ENCODE measurements at places on chromosomes 13 and 19. TPM values are rescaled to one million over a fixed set of nuclear protein-coding genes. Genes with fewer than 3 reads are reported as not detected.

Gene TRAPPC2B
- total RNA-seq, result 8.7 TPM

Gene ZNF610
- total RNA-seq, result 10.6 TPM

Gene HSH2D
- total RNA-seq, result 1.4 TPM

Gene CLIP3
- 3.4 TPM for total RNA-seq

Gene ZNF492
- 0.59 TPM for total RNA-seq

Gene ZNF527
- 13.2 TPM for total RNA-seq

Gene PSG1
- not detected for total RNA-seq

GRCh38 chr13:99237981-99238662 lies 20.1 kb downstream of the GPR18 start:
- H3K27me3 ChIP-seq, result no peaks in the 10 kb centered on the region
- H3K27ac ChIP-seq, result peak overlapping the region; percentile 52
- no peaks in the 10 kb centered on the region for H3K4me1 ChIP-seq

- no peaks in the 10 kb centered on the region for H3K27me3 ChIP-seq
- no peaks in the 10 kb centered on the region for H3K36me3 ChIP-seq
- no peak overlapping the region for H3K4me3 ChIP-seq
Measured at GRCh38 chr13:43629691-43630480, 156.9 kb downstream of the ENOX1 start.

- H3K4me1 ChIP-seq, result peaks cover 20% of the 10 kb centered on the region
- H3K4me3 ChIP-seq, result no peak overlapping the region
- H3K36me3 ChIP-seq, result no peaks in the 10 kb centered on the region
- no peaks in the 10 kb centered on the region for H3K27me3 ChIP-seq
- DNase-seq, result peak; percentile 76
- no peak overlapping the region for H3K27ac ChIP-seq
Measured at GRCh38 chr19:3573858-3574637, 1.3 kb downstream of the HMG20B start.

GRCh38 chr13:68834375-68834774 lies 1273.3 kb upstream of the ATXN8OS start:
- no peak overlapping the region for H3K4me3 ChIP-seq
- H3K36me3 ChIP-seq, result no peaks in the 10 kb centered on the region
- DNase-seq, result no peak

DNA sequence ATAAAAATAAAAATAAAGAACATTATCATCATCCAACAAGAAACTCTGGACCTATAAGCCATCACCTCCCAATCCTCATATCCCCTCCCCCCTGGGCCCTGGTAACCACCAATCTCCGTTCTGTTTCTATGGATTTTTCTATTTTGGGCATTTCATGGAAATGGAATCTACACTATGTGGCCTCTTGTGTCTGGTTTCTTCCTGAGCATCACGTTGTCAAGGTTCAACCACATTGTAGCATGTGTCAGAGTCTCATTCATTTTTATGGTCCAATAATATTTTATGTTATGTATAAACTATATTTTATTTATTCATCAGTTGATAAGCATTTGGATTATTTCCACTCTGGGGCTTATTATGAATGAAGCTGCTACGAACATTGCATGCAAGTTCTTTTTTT lies 26.9 kb downstream of the SULT2B1 start:
- peaks cover 5% of the 10 kb centered on the region for H3K4me1 ChIP-seq
- H3K27me3 ChIP-seq, result no peaks in the 10 kb centered on the region
- H3K4me3 ChIP-seq, result no peak overlapping the region
- no peak overlapping the region for H3K27ac ChIP-seq

- H3K4me1 ChIP-seq, result no peaks in the 10 kb centered on the region
- no peak overlapping the region for H3K27ac ChIP-seq
- DNase-seq, result no peak
- H3K36me3 ChIP-seq, result no peaks in the 10 kb centered on the region
- no peak overlapping the region for H3K4me3 ChIP-seq
- H3K27me3 ChIP-seq, result no peaks in the 10 kb centered on the region
Measured at GRCh38 chr13:95226476-95226875, 74.8 kb downstream of the ABCC4 start.

- DNase-seq, result no peak
- H3K4me1 ChIP-seq, result no peaks in the 10 kb centered on the region
- H3K36me3 ChIP-seq, result no peaks in the 10 kb centered on the region
- H3K27me3 ChIP-seq, result no peaks in the 10 kb centered on the region
- H3K27ac ChIP-seq, result no peak overlapping the region
- no peak overlapping the region for H3K4me3 ChIP-seq
Measured at GRCh38 chr13:26964278-26965250, 204.0 kb upstream of the GPR12 start.

GRCh38 chr19:56971230-56971629 lies 130.7 kb upstream of the PEG3 start:
- H3K27ac ChIP-seq, result no peak overlapping the region
- DNase-seq, result no peak
- H3K4me3 ChIP-seq, result no peak overlapping the region
- H3K27me3 ChIP-seq, result no peaks in the 10 kb centered on the region

DNA sequence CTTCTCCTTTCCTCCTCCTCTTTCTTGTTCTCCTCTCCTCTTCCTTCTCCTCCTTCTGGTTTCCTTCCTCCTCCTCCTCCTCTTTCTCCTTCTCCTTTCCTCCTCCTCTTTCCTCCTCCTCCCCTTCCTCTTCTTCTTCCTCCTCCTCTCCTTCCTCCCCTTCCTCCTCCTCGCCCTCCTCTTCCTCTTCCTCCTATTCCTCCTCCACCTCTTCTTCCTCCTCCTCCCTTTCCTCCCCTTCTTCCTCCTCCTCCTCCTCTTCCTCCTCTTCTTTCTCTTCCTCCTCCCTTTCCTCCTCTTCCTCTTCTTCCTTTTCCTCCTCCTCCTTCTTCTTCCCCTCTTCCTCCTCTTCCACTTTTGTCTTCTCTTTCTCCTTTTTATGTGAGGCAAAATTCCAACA lies 55.0 kb upstream of the ADGRE1 start:
- DNase-seq, result no peak
- H3K36me3 ChIP-seq, result no peaks in the 10 kb centered on the region
- H3K27ac ChIP-seq, result no peak overlapping the region
- H3K4me1 ChIP-seq, result no peaks in the 10 kb centered on the region

- no peaks in the 10 kb centered on the region for H3K36me3 ChIP-seq
- DNase-seq, result no peak
- H3K4me1 ChIP-seq, result no peaks in the 10 kb centered on the region
- H3K27ac ChIP-seq, result no peak overlapping the region
- no peak overlapping the region for H3K4me3 ChIP-seq
- no peaks in the 10 kb centered on the region for H3K27me3 ChIP-seq
Measured at GRCh38 chr13:38530492-38530891, 156.4 kb upstream of the FREM2 start.

DNA sequence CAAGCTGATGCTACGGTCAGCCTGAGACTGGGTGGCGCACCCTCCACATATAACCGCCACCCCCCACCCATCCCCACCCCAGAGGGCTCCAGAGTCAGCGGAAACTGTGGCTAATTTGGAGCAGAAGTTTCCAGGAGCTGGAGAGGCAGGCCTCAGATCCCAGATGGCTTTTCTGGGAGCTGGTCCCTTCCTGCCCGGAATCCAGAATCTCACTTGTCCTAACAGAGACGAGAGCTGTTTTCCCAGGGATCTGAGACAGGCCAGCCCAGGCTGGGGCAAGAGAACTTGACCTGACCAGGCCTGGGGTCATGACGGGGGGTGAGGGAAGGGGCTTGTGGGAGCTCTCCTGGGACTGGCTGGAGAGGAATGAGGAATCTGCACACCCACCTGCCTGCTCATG lies 6.5 kb downstream of the EPHX3 start:
- no peak overlapping the region for H3K4me3 ChIP-seq
- DNase-seq, result no peak
- peaks cover 4% of the 10 kb centered on the region for H3K4me1 ChIP-seq
- H3K36me3 ChIP-seq, result no peaks in the 10 kb centered on the region

GRCh38 chr13:101919541-101920181 lies 467.2 kb downstream of the ITGBL1 start:
- H3K27me3 ChIP-seq, result peaks cover 10% of the 10 kb centered on the region
- DNase-seq, result peak; percentile 28
- H3K4me1 ChIP-seq, result peaks cover 9% of the 10 kb centered on the region

- no peak overlapping the region for H3K27ac ChIP-seq
- H3K27me3 ChIP-seq, result no peaks in the 10 kb centered on the region
- DNase-seq, result no peak
- no peak overlapping the region for H3K4me3 ChIP-seq
Measured at GRCh38 chr19:7559102-7559501, 23.6 kb downstream of the PNPLA6 start.

DNA sequence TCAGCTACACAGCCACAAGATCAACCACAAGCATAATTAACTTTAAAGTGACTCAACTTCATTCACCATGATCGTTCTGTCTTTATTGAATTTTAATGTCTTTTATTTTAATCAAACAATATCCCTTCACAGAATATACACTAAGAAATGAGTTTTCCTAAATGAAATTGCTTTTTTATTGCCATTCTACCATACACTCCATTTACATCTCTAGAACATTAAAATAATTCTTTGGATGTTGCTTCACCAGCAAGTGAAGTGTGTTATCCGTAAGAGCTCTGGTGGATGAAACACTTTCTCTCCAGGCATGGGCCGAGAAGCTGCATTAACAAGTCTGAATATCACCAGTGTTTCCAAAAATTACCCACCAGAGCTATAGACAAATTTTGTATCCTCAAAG lies 789.2 kb downstream of the PCDH9 start:
- no peak for DNase-seq
- H3K27me3 ChIP-seq, result no peaks in the 10 kb centered on the region
- no peak overlapping the region for H3K4me3 ChIP-seq
- no peaks in the 10 kb centered on the region for H3K4me1 ChIP-seq
- no peaks in the 10 kb centered on the region for H3K36me3 ChIP-seq
- no peak overlapping the region for H3K27ac ChIP-seq

GRCh38 chr19:33071887-33072286 lies 7.2 kb upstream of the RHPN2 start:
- no peaks in the 10 kb centered on the region for H3K27me3 ChIP-seq
- no peak overlapping the region for H3K4me3 ChIP-seq
- no peak overlapping the region for H3K27ac ChIP-seq
- no peak for DNase-seq
- H3K36me3 ChIP-seq, result no peaks in the 10 kb centered on the region
- no peaks in the 10 kb centered on the region for H3K4me1 ChIP-seq

- H3K36me3 ChIP-seq, result no peaks in the 10 kb centered on the region
- no peaks in the 10 kb centered on the region for H3K4me1 ChIP-seq
- H3K27me3 ChIP-seq, result no peaks in the 10 kb centered on the region
- no peak overlapping the region for H3K4me3 ChIP-seq
- DNase-seq, result no peak
- no peak overlapping the region for H3K27ac ChIP-seq
Measured at GRCh38 chr13:33090755-33091414, 74.7 kb downstream of the KL start.

DNA sequence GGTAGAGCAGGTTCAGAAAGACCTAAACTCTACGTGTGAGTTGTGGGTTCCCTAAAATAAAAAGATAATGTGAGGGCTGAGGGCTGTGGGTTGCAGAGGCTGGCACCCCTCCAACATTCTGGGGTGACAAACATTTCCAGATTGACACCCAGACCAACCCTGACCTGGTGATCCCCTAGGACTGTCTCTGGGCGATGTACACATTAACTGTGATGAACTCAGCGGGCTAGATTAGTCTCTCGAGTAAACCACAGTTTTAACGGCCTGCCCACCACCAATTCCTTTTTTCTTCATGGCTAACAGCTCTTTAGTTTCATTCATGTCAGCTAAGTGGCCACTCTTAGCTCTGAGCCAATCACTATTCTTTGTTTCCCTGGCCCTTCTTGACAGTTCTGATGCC lies 24.8 kb downstream of the SIAH3 start:
- peaks cover 8% of the 10 kb centered on the region for H3K4me1 ChIP-seq
- no peaks in the 10 kb centered on the region for H3K27me3 ChIP-seq
- no peaks in the 10 kb centered on the region for H3K36me3 ChIP-seq
- H3K27ac ChIP-seq, result no peak overlapping the region
- H3K4me3 ChIP-seq, result no peak overlapping the region

- H3K4me1 ChIP-seq, result no peaks in the 10 kb centered on the region
- H3K36me3 ChIP-seq, result peaks cover 37% of the 10 kb centered on the region
- no peak overlapping the region for H3K4me3 ChIP-seq
- H3K27ac ChIP-seq, result no peak overlapping the region
Measured at GRCh38 chr13:24887759-24888158, 123.8 kb downstream of the RNF17 start.

DNA sequence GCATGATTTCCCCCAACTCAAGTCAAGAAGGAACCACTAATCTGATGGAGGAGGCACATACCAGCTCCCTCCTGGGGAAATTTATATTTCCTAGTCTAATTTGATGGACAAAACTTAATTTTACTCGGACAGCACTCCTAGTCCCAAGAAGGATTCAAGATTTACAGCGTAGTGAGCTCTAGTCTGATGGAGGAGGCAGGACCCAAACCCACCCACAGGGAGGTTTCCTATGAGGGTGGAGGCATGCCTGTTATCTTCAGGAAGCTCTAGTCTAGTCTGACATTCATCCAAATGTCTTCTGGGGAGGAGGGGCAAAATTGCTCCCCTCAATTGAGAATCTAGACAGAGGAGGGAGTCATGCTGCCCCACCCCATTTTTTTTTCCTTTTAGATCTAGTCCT lies 10.4 kb upstream of the BCL3 start:
- no peak for DNase-seq
- peak overlapping the region; percentile 95 for H3K27ac ChIP-seq
- peaks cover 69% of the 10 kb centered on the region for H3K4me1 ChIP-seq
- H3K4me3 ChIP-seq, result no peak overlapping the region

GRCh38 chr19:34225659-34226015 lies 28.7 kb upstream of the GARRE1 start:
- peaks cover 34% of the 10 kb centered on the region for H3K36me3 ChIP-seq
- no peaks in the 10 kb centered on the region for H3K27me3 ChIP-seq
- no peak for DNase-seq
- no peak overlapping the region for H3K4me3 ChIP-seq

- H3K27ac ChIP-seq, result no peak overlapping the region
- no peaks in the 10 kb centered on the region for H3K4me1 ChIP-seq
- H3K36me3 ChIP-seq, result no peaks in the 10 kb centered on the region
- DNase-seq, result no peak
- no peaks in the 10 kb centered on the region for H3K27me3 ChIP-seq
Measured at GRCh38 chr13:95367309-95367843, 66.1 kb upstream of the ABCC4 start.

Measured in thyroid gland (tissue), 4 donors.